Iris pigment epithelial cell (primary cell): ENCODE measurements at places on chromosomes 5 and 9.

DNA sequence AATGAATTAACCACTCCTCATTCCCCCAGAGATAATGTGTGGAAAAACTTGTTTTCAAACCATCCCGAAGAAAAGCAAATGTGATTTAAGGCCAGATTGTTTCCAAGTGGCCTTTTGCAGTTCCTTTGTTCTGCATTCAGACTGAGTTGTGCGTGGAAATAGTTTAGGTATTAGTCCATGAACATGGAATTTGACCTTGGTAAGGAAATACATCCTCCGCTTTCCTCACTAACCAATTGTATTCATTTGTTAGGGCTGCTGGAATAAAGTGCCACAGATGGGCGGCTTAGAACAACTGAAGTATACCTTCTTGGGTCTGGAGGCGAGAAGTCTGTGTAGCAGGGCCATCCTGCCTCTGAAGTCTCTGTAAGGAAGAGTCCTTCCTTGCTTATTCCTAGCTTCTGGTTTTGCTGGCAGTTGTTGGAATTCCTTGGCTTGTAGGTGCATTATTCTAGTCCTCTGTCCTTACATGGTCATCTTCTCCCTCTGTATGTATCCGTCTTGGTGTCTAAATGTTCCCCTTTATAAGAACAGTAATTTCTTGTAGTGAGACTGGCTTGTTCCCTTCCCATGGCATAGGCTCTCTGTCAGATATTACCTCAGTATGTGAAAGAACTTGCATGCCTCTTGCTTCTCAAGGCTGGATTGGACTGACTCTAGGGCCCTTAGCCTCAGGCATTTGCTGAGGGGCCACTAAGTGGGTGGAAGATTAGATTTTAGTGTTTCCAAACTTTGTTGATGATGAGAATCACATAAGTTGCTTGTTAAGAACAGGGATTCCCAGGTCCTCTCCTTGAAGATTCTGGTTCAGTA lies 53.9 kb downstream of the RAI14 start:
- DNase-seq = peak; percentile 95

DNA sequence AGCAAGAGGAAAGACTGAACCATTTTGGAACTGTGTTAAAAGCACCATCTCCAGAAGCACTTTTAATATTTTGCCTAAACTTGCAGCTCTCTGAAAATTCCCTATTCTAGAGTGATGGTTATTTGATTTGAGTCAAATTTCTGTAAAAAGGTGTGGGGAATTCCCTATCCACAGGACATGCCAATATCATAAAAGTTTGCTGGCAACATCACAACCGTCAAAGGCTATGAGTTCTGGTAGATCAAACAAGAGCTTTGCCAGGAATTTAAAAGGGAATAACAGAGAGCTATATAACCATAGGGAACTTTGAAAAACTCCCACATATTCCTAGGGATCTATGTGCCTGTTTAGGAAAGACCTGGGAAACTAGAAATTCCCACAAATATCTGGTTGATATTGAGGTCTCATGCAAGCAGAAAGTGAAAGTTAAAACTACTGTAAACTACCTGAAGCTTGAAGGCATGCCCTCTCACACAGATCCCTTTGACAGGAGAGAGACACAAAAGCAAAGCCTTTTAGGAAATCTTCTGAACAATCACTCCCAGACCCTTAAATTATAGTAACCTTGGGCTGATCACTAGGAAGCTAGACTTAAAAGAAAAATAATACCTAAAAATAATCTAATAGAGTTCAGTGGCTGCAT lies 549.9 kb downstream of the ANXA1 start:
- DNase-seq = peak; percentile 29

DNA sequence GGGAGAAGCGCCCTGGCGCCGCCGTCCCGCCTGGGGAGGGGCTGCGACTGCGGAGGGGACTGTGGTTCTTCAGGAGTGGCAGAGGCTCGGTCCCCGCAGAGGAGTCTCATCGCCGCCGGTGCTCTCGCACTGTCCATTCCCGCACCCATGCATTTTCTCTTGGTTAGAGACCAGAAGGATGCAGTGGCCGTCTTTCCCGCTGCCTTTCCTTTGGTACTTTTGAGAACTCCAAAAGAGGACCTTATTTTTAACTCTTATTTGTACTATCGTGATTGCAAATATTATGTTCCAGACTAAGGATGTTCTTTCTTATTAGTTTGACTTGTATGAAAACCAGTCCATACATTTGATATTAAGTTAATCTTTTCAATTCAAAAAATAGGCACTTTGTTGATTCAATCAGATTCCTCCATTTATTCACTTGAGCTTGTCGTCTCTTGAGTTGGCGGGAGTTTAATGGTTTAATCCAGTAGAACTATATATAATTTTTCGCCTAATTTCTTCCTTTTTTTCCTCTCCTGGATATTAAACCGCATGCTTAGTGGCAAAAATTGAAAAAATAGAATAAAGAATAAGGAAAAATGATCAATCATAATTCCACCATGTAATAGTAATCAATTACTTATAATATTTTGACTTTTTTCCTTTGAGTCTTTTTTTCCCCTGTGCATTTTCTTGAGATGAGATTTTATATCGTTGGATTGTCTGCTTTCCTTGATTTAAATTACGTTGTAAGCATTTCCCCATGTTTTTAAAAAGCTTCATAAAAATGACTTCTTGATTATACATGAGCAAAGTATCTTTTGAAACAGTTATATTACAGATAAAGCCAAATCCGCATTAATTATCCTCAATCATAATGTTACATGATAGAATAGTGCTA lies 861 bp downstream of the ZFYVE16 start:
- DNase-seq = peak; percentile 36

- peak; percentile 1 for DNase-seq
Measured at GRCh38 chr9:7901621-7902020, 102.0 kb upstream of the DMAC1 start.

DNA sequence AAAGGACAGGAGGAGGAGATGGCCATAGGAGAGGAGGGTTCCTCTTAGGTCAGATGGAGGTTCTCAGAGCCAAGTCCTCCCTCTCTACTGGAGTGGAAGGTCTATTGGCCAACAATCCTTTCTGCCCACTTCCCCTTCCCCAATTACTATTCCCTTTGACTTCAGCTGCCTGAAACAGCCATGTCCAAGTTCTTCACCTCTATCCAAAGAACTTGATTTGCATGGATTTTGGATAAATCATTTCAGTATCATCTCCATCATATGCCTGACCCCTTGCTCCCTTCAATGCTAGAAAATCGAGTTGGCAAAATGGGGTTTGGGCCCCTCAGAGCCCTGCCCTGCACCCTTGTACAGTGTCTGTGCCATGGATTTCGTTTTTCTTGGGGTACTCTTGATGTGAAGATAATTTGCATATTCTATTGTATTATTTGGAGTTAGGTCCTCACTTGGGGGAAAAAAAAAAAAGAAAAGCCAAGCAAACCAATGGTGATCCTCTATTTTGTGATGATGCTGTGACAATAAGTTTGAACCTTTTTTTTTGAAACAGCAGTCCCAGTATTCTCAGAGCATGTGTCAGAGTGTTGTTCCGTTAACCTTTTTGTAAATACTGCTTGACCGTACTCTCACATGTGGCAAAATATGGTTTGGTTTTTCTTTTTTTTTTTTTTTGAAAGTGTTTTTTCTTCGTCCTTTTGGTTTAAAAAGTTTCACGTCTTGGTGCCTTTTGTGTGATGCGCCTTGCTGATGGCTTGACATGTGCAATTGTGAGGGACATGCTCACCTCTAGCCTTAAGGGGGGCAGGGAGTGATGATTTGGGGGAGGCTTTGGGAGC lies 3.1 kb downstream of the EGR1 start:
- no peak for DNase-seq

DNA sequence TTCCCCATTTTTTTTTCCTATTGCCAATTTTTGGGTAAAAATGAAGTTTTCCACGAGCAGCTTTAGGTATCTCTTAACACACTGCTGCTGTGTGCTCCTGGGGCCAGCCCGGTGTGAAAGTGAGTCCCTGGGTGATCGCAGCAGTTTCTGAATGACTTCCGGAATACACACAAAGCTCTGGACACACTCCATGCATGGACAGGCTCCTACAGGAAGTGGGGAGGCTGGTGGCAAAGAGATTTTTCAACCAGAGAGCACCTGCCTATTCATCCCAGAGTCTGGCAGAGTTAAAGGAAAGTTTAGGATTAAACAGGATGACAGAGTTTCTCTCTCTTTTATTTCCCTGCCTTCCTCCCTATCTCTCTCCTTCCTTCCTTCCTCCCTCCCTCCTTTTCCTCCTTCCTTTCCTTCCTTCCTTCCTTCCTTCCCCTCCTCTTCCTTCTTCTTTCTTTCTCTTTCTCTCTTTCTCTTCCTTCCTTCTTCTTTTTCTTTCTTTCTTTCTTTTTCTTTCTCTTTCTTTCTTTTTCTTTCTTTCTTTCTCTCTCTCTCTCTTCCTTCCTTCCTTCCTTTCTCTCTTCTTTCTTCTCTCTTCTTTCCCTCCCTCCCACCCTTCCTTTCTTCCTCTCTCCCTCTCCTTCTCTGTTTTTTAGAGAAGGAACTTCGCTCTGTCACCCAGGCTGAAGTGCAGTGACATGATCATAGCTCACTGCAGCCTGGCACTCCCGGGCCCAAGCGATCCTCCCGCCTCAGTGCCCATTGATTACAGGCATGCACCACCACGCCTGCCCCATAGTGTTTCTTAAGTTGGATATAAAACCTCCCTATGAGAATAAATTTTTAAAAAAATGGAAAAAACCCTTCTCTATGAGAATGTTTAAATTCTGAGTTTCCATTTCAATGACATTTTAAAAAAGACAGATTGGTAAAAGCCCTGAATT lies 38.7 kb upstream of the UBTD2 start:
- no peak for DNase-seq

- peak; percentile 9 for DNase-seq
Measured at GRCh38 chr9:89810431-89810830, 205.6 kb downstream of the GADD45G start.
